ENCODE measurements at places on chromosomes 3 and 15. TPM values are rescaled to one million over a fixed set of nuclear protein-coding genes. Genes with fewer than 3 reads are reported as not detected.

Gene CHD2
- total RNA-seq: 68.8 TPM

Gene BSN
- under 0.01 TPM for total RNA-seq

Gene PDCD7
- total RNA-seq: 18.7 TPM

Gene CADM2
- total RNA-seq: not detected

Gene VPS39
- total RNA-seq: 42.3 TPM

Measured in subcutaneous preadipocyte (primary cell).